ENCODE measurements at places on chromosomes 2 and 18.

- no peak for DNase-seq
Observed at GRCh38 chr2:241499146-241499965, 9.0 kb downstream of the STK25 start.

- DNase-seq = no peak
Observed at GRCh38 chr2:17542471-17542870, 2.0 kb downstream of the VSNL1 start.

GRCh38 chr2:12277241-12278034, 439.3 kb upstream of the TRIB2 start:
- no peak for DNase-seq

DNA sequence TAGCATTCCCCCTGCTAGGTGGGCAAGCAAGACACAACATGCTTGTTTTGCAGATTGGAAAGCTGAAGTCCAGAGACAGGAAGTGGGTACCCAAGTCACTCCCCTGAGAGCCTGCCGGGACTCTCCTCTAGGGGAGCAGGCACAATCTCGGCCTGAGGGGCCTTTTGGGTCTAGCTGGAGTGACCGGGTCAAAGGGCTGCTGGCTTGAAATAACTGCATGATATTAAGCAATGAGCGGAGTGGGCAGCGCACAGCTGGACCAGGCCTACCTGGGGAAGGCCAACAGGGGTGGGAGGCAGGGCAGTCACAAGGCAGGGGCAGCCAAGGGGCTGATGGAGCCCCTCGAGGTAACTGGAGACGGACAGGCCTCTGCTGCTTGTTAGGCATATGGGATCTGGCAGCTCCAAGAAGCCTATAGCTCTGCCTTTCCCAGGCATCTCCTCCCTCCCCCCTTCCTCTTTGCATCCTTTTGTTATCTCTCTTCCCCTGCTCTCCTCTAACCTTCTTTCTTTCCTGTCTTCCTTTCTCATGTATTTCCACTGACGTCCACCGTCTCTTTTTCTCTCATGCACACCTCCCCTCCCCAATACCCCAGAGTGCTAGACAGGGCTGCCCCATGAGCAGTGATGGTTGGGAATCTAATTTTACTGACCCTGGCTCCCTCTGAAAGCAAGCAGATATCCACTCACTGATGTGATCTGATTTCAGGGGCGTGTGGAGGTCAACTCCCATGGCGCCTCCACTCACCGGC, 237.5 kb downstream of the LOXHD1 start:
- no peak for DNase-seq

GRCh38 chr2:196502386-196502785, 137.1 kb upstream of the CCDC150 start:
- DNase-seq = no peak
